Kidney glomerular epithelial cell (primary cell): ENCODE measurements at places on chromosomes 6 and 20.

DNA sequence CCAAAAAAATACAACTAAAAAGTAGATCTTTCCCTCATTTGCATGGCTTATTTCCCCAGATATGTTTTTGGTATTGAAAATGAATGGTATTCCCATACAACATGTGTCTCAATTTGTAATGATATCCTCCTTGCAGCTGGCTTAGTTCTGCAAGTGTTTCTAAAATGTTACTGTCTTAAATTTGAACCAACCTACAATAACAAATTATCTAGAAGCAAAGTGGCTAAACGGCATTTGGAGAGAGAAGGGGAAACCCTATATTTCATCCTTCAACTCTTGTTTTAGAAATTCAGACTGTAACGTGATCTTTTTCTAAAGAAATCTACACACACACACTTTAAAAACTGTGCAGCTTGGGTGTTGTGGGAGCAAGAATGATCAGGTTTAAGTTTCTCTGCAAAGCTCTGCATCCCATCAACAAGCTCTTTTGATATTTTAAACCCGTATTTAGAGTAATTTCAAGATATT lies 153.0 kb downstream of the SOBP start:
- DNase-seq: no peak

- peak; percentile 59 for DNase-seq
Measured at GRCh38 chr6:139882977-139883728, 508.7 kb upstream of the CITED2 start.

GRCh38 chr20:3749689-3750531 lies 17.4 kb downstream of the HSPA12B start:
- DNase-seq: peak; percentile 14

DNA sequence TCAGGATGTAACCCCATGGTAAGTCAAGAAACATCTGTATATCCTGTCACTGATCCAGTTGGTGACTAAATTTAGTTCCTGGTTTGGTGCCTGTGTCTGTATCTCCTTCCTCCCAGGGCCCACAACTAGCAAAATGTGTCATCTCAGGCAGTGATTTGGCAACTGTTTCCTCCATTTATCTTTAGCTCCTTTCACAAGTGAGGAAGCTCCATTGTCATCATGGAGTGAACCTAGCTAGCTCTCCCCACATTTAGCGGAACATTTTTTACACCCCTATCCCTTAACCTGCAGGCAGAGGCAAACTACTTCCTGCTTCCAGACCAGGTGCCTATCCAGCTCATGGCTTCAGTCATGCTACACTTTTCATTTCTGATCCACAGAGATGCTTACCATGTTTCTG lies 99.5 kb downstream of the IPCEF1 start:
- DNase-seq: no peak

DNA sequence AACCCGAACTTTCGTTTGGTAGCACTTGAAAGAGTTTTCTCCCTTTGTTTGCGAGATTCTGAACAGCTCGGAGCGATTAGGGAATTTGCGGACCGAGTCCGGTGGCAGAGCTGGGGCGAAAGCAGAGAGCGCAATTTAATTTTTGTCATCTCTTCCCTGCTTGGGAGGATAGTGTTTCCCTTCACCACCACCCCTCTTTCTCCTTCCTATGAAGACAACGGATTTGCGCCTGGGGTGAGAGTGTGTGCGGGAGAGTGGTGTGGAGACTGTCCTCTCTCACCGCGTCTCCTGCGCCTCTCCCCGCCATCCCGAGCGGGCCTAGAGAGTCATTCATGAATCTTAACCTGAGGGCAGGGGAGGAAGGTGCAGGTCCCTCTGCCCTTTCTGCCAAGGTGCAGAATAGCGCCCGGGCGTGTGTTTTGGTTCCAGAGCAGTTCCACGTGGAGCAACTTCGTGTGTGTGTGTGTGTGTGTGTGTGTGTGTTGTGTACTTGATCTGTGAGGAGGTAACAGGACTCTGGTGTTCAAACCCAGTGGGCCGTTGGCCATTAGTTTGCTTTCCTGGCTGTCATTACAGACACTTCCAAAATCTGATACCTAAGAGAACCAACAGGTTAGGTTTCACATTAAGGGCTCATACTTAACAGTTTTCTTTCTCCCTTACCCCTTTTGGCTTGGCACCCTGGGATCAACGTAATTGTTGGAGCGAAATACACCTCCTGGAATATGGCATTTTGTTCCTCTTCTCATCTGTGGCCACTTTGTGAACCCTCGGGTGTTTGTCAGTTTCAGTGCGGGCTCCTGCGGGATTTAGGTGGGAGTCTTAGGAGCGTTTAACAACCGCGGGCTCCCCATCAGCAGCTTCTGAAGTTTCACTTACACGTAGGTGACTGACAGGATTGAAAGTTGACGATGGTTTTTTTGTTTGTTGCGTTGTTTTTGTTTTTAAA lies 1.8 kb downstream of the EYA4 start:
- no peak for DNase-seq

DNA sequence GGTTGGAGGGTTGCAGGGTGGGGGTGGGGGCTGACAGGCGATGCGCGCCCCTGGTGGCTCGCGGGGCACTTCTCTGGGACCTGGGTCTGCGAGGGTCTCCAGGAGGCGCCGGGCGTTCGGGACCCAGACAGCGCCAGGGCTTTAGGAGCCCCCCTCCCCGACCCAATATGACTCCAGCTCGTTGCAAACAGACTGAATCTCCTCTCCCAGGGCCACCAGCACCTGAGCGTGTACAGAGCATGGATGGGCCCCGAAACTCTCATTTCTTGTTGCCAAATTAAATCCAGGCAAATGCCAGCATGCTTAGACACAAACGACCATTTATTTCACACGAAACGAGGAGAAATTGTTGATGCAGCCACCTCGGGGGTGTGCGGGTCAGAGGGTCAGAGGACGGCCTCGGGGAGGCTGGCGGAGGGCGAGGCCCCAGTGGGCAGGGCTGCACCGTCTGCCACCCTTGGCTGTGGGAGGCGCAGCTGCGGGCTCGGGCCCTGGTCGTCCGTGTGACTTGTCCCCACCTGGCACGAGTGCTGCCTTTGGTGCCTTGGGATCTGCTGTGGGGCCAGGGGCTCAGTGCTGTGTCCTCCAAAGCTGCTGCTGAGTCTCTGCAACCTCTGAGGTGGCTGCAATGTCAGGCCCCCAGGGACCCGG lies 20.9 kb upstream of the GATA5 start:
- no peak for DNase-seq

- DNase-seq: no peak
Measured at GRCh38 chr6:44401138-44401537, 13.6 kb downstream of the CDC5L start.

- no peak for DNase-seq
Measured at GRCh38 chr6:36659271-36659670, 19.2 kb upstream of the CDKN1A start.

GRCh38 chr20:20837574-20838021 lies 125.2 kb upstream of the RALGAPA2 start:
- DNase-seq: peak; percentile 32

- DNase-seq: no peak
Measured at GRCh38 chr6:89657445-89658158, 19.1 kb upstream of the LYRM2 start.

DNA sequence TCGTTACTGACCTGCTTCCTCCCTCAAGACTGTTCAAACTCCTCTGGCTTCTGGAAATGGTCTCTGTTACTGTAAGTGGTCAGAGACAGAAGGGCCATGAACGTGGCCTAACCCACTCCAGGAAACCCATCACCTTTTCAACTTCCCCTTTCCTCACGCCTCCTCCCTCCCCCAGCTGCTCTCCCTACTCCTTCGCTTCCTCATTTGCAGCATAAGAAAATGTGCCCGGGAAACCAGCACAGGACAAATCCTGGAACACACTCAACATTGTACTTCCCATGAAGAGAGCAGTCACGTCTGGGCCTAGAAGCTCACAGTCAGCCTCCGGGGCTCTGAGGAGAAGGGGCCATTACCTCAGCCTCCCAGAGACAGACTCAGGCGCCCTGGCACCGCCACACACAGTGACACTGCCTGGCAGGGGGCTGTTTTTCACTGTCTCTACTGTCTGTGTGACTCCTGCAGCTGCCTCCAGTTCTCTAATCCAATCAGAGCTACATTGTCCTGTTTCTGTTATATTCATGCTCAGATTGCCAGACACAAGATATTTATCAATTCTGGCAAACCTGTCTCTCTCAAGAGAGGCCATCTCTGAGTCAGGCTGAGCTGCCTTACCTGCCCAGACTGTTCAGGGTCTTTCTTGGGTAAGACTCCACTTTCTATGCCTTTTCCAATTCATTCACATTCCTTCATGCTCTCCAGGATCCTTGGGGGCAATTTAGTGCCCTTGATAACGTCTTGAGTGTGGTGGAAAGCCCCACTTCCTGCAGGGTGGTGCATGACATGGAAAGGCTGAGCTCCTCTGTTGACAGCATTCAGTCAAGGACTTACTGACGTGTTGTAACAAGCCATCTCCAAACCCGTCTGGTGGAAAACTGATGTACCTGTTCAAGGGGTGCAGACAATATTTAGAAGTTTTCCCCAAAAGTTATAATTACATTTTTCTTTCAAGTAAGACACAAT lies 242.2 kb downstream of the HIVEP2 start:
- no peak for DNase-seq

DNA sequence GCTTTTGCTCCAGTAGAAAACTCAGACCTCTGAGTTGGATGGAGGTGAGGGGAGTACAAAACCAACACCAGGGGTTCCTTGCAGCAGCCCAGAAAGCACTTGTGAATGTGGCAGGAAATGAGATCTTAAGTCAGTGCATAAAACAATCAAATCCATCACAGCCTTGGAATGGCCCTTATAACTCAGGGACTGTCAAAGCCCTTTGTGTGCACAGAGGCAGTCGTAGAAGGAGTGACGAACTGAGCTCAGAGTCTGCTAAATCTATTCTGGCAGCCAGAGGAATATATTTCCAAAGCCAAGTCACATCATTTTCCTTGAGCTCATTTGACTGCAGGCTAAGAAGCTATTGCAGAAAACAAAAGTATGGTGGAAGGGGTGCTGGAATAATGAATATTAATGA lies 676.6 kb downstream of the DHX35 start:
- no peak for DNase-seq

- DNase-seq: peak; percentile 73
Measured at GRCh38 chr6:27237089-27237803, 10.3 kb upstream of the PRSS16 start.

DNA sequence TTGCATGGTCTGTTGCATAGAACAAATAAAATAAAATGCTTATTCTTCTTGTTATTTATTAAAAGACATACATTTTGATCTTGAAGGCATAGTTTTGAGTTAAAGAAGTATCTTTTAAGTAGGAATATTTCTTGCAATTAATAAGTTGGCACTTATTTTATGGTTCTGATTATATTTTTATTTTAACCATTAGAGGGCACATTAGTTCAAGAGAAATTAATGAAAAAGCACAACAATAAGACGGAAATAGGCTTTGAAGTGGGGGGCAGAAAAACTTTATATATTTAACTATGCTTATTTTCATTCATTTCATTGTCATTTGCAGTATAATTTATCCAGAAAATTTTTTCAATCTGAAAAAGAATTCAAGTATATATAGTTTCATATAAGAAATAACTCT lies 44.2 kb upstream of the MAP3K7 start:
- no peak for DNase-seq

GRCh38 chr6:252775-253535 lies 39.3 kb upstream of the DUSP22 start:
- DNase-seq: no peak

DNA sequence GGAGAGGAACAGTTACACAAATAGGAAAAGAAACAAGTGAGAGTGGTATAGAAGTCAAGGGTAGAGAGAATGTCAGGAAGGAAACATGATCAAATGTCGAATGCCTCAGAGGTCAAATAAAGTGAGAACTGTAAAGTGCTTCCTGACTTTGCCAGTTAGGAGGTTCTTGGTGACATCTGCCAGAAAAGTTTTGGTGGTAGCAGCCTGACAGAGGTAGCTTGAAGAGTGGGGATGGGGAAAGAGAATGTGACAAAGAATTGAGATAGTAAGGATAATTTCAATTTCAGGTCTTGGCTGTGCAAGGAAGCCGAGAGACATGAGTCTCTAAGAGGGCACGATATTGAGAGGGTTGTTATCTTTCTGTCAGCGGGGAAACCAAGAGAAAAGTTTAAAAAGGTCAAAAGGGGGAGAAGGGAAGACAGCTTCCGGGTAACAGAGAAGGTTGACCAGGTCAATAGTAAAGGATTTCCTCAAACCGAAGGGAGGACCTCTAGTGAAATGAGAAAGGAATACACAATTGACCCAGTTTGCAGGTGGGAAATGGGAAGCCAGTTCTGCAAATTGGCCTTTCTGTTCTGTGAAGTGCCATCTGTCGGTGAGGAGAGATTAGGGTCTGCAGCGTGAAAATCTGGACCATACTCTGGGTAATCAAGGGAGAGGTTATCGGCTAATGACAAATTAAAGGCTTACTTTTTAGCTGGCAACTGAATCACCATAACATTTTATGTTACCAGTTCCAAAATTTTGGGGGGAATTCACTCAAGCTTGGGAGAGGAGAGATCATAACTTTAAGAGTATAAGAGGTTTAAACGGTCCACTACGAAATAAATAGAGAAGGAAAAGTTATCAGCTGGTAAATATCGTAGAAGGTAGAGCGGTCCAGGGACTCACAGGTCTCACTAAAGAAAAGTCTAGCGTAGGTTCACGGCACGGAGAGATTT lies 973 bp upstream of the BRD2 start:
- DNase-seq: peak; percentile 55

- no peak for DNase-seq
Measured at GRCh38 chr6:13125841-13126240, 202.5 kb downstream of the TBC1D7 start.

DNA sequence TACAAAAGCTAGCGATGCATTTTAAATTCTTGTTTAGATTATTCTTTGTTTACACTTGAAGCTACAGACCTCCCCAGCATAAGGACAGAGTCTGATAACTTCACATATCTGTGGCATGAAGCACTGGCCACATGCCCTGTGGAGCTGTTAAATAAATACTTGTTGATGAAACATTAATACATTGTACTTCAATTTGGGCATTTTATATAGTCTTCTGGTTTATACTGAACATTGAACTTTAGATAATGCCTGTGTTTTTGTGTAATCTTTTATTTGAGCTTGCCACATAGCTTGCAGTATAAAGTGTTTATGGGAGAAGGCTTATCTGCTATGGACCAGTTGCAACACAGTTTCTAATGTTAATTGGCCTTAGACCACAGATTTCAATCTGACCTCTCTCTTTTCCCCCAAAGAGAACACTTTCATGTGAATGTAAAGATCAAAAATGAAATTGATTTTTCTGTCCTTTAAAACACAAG lies 48.2 kb downstream of the FRK start:
- DNase-seq: no peak

DNA sequence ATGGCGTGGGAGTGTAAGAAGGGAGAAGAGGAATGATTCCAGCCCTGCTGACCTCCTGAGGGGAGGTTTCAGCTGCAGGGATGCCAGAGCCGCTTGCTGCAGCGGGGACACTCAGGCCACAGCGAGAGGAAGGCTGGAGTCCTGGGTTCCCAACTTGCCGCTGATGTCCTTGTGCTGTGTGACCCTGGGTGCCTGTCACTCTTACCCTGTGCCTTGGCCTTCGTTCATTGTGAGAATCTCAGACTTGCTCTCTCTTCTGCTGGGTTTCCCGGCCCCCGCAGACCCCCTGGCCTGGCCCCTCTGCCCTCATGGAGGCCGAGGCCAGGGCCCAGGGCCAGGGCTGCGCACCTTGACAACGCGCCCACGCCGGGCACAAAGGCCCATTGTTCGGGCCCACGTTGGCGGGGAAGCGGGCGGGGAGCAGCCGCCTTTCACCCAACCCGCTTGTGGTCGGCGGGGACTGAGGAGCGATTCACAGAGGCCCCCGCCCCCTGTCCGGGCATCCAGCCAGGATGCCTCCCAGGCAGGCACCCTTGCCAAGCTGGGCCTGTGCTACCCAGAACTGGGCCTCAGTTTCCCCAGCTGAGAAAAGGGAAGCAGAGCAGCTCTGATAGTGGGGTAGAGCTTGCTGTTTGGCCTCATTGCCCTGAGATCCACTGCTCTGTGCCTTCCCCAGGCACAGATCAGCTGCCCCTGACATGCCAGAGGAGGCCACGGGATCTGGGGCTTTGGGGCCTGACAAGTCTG lies 52.4 kb downstream of the CEBPB start:
- DNase-seq: peak; percentile 44
